NCI-H446 treated with DMSO at 0.1 percent for 48 hours (cell line): ENCODE measurements at places on chromosomes 5 and 9.

DNA sequence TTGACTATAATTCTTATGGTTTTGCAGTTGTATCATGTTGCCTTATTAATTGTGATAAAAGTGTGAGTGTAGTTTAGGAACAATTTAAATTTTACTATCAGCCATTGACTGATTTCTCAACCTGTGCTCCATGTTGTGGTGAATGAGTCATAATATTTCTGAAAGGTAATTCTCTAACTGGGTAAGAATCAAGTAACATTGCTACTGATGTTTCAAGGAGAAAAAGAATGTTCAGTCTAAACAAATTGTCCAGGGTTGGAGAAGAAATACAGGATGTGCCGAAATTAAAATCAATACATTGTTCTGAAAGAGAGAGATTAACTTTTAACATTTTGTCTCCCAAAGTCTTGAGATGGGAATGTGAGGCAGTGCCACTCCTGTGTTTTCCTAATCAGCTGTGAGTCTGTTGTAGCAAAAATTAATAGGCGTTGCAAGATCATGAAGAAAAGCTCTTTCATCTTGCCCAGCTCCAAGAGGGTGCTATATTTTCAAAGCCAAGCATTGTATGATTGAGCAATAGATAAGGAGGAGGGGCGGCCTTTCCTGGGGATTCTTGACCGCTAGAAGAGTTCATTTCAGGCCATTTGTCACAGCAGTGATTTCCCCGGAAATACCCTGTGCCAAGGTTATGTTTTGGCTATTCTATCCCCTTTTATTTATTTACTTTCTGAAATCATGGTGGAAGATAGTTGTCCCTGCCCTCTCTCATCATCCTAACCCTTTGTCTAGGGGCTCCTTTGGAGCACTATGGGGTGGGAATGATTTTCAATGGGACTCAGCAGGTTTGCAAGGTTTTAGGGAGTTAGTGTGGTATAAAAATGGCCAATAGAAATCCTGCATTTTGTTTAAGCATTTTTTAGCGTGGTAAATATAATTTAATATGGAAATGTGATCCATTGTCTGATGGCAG lies 151.6 kb downstream of the FOCAD start:
- no peak for DNase-seq

GRCh38 chr5:178625679-178626483 lies 969 bp downstream of the CLK4 start:
- DNase-seq = no peak

GRCh38 chr5:179615203-179615602 lies 8.3 kb downstream of the HNRNPH1 start:
- no peak for DNase-seq

DNA sequence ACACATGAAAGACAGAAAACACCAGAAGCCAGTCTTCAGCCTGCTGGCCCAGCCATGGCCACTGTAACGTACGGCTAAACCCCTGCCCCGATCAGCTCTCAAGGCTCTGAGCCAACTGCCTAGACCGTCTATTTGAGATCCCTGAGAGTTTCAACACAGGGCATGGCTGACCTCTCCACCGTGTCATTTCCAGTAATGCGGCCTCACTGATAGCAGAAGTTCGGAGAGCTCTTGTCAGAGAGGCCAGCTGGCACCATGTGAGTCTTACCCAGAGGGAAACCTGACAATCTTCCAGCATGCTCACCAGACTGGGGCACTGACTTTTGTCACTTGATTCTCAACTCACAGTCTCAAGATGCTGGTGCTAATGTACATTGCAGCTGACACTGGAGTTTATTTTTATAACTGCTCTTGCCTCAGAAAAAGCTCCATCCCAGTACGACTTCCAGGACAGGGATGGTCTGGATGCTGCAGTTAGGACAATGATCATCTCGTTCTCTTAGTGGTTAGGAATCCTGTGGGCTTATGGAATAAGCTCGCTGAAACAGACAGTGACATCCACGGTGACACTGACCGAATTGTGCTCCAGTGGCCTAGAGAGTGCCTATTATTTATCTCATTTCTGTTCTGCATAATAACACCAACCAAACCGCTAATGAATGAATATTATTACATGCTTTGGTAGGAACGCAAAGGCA lies 372.7 kb downstream of the ICE1 start:
- DNase-seq = no peak

DNA sequence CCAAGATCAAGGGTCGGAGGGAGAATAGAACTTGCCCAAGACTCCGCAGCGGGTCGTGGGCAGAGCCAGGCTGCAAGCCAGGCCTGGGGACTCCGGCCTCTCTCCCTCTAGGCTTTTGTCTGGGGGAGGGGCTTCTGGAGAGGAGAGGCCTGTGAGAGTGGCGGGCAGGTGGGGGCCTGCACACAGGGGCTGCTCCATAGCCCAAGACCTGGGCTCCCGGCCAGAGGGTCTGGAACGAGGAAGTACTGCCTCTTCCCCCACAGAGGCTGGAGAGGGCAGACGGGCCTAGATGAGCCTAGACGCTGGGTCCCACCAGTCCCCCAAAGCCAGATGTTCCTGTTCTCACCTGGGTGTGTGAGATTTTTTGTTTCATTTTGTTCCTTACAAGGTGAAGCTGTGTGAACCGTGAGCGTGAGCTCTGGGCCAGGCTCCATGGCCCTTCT lies 5.2 kb upstream of the ST6GALNAC6 start:
- DNase-seq = no peak

GRCh38 chr5:36305571-36306326 lies 4.0 kb upstream of the RANBP3L start:
- peak; percentile 16 for DNase-seq

DNA sequence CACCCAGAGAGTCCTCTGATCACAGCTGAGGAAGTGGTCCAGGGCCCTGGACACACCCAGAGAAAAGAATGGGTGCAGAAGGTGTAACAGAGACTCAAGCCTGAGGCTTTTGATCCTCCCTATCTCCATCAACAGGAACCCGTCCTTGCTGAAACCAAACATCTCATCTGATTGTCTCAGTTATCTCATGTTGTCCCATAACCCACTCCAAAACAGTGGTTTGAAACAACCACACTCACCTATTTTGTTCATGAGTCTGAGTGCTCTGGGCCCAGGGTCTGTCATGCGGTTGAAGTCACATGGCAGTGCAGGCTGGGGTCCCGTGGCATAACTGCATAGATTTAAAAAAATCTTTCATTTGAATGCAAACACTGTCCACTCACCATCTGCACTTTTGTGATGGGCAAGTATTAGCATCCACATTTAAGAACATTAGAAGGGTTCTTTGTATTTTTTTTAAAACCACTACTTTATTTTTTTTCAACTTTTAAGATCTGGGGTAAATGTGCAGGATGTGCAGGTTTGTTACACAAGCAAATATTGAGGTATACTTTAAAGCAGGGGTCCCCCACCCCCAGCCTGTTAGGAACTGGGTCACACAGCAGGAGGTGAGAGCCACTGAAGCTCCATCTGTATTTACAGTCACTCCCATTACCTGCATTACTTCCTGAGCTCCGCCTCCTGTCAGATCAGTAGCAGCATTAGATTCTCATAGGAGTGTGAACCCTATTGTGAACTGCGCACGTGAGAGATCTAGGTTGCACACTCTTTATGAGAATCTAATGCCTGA lies 255.8 kb downstream of the ROR2 start:
- DNase-seq = no peak

DNA sequence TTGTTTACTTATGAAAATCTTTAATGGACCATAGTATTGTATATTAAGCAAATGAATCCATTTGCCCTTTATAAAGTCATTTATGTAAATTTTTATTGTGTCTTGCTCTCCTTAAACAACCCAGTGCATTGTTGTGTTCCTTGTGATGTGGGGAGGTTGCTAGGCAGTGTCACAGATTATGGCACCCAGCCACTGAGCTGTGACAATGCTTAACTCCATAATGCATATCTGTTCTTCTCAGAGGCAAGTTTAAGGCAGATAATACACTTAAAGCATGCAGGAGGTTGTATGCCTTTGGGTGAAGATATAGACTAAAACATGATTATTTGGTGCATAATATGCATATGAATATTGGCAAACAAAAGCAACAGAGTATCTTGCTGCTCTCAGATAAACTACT lies 269.6 kb upstream of the RIOK2 start:
- no peak for DNase-seq

DNA sequence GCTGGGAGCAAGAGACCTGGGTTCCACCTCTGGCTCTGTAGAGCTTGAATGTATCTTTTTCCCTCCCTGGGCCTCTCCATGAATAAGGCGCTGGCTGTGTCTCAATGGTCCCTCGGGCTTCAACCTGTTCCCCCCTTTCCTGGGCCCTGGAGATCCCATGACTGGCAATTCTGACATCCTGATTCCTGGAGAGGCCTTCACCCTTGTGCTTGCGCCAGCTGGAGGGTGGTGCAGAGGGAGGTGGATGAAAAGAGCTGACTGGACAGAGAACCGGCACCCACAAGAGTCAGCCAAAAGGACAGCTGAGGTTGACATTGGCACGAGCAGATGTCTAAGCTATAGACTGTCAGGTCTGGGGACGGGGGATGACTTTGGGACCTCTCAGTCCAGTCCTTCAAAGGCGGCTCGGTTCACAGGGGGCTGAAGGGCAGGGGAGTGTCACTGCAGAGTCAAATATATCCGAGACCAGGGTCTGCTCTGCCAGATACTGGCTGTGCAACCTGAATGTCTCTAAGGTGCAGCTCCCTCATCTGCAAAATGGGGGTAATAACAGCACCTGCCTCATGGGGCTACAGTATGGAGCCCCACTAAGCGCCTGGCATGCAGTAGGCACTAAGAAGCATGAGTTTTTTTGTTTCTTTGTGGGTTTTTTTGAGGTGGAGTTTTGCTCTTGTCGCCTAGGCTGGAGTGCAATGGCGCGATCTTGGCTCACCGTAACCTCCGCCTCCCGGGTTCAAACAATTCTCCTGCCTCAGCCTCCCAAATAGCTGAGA lies 13.8 kb downstream of the DNM1 start:
- DNase-seq = no peak

DNA sequence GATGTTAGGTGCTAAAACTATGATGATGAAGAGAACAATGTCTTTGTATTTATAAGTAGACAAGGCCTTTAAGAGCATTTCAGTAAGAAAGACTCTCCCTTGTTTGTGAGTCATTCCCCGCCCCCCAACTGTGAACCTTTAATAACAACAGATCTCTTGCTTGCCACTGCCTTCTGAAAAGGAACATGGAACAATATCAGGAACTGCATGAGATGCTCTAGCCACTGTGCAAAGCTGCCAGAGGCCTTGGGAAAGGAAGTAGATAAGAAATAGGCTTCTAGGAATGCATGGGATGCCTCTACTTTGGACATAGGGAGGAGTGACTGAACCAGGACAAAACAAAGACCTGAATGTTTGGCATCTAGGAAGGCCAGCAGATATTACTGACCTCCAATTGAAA lies 296.1 kb upstream of the MPDZ start:
- DNase-seq = no peak

DNA sequence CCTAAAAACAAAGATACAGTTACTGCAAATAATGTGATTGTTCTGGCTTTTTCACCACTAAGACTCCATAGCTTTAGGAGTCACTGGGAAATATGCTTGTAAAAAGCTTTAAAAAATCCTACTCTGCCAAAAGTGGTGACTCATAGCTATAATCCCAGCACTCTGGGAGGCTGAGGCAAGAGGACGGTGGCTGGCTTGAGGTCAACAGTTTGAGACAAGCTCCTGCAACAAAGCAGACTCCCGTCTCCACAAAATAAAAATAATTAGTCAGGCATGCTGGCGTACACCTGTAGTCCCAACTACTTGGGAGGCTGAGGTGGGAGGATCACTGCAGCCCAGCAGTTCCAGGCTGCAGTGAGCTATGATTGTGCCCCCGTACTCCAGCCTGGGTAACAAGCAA lies 406.4 kb downstream of the HTR1A start:
- peak; percentile 62 for DNase-seq

GRCh38 chr5:166856791-166857190 lies 1434.7 kb upstream of the WWC1 start:
- no peak for DNase-seq

GRCh38 chr9:106111039-106111730 lies 416.8 kb downstream of the TMEM38B start:
- no peak for DNase-seq

GRCh38 chr5:135332519-135333150 lies 66.4 kb downstream of the MACROH2A1 start:
- DNase-seq = no peak

GRCh38 chr9:26371236-26371635 lies 521.4 kb downstream of the CAAP1 start:
- no peak for DNase-seq

GRCh38 chr5:113378081-113378480 lies 56.7 kb downstream of the TSSK1B start:
- no peak for DNase-seq

- DNase-seq = no peak
Observed at GRCh38 chr5:112529525-112529924, 110.4 kb upstream of the EPB41L4A start.

DNA sequence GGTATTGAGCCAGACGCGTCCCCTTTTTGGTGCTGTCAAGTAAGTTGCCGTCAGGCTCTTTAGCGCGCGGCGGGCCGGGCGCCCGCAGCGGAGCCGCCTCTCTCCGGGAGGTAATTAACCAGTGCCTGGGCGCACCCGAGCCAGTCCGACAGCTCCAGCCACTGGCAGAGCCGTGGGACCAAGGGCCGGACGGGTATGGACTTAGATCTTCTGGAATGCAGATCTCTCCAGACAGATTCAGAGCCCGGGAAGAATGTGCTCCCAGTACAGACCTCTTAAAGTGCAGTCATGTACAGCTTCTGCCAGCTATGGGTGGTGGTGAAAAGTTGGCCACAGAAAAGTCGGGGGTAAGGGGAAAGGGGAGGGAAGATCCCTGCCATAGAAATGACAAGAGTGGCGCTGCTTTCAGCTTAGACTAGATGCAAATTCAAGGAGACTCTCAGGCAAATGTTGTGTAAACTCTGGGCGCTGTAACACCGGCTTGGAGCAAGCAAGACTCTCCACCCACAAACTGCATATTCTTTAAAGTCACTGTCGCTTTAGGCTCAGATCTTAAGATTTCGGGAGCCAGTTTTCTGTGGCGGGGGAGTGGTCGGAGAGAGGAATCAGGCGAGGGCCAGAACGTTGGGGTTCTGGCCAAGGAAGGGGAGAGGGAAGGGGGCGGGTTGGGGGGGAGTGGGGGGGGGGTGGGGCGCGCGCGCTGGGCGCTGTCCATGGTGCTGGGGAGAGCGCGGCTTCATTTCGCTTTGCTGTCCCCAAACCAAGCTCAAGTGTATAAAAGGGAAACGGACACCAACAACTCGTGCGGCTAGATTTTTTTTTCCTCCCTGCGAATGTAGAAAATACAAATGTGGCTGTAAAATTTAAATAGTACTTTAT lies 29.2 kb downstream of the NR2F1 start:
- no peak for DNase-seq

- peak; percentile 42 for DNase-seq
Observed at GRCh38 chr5:125411744-125412560, 665.5 kb upstream of the ZNF608 start.
